ENCODE measurements at places on chromosomes 6 and 20.

DNA sequence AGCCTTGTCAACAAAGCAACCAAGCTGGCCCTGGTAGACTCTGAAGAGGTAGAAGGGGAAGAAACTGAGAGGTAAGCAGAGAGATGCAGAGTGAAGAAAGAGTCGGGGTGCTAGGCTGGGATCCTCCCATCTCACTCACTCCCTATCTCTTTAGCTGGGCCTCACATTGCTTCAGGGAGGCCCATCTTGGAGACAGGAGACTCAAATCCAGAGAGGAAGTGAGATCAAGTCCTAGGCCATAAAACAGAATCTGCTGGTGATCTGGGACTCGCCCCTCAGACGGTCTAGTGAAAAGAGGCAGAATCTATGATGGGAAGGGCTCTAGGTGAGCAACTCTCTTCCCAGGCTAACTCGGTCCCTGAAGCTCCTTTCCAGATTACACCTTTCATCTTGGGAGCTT lies 659 bp upstream of the GUCA1B start:
- no peak for DNase-seq

DNA sequence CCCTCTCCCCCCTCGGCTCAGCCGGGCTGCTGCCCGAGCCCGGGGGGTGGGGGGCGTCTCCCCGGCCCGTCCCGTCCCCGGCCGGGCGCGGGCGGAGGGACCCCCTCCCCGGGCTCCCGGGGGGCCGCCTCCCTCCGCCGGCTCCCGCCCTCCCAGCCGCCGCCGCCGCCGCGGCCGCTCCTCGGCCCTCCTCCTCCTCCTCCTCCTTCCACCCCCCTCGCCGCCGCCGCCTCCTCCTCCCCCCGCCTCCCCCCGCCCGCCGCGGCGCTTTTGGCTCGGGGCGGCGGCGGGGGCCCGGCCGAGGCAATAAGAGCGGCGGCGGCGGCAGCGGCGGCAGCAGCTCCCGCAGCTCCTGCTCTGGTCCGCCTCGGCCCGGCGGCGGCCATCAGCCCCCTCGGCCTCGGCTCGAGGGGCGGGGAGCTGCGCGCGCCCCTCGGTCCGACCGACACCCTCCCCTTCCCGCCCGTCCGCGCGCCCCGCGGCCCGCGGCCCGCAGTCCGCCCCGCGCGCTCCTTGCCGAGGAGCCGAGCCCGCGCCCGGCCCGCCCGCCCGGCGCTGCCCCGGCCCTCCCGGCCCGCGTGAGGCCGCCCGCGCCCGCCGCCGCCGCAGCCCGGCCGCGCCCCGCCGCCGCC lies 38.7 kb downstream of the GNAS start:
- no peak for DNase-seq

GRCh38 chr6:154347981-154348380 lies 8.6 kb downstream of the IPCEF1 start:
- no peak for DNase-seq

- DNase-seq = no peak
These were observed 7.7 kb downstream of the CCN6 start for GRCh38 chr6:112061605-112062004.

- DNase-seq = no peak
These were observed 190.7 kb upstream of the FBXL4 start for GRCh38 chr6:99138445-99138844.

DNA sequence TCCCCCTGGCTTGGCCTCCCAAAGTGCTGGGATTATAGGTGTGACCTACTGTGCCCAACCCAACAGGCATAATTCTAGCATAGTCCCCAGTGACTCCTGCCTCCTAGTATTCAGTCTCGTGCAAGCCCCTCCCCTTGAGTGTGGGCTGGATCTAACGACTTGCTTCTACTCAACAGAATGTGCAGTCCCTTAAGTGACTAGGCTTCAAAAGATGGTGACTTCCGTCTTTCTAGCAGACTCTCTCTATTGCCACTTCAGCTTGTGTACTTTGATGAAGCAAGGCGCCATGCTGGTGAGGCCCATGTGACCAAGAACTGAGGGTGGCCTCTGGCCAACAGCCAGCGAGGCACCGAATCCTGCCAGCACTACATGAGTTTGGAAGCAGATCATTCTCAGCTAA lies 109.6 kb upstream of the TRAF3IP2 start:
- DNase-seq = no peak

- no peak for DNase-seq
These were observed 5.1 kb upstream of the SNAP25 start for GRCh38 chr20:10213526-10213925.

- DNase-seq = no peak
These were observed 9.0 kb upstream of the TULP4 start for GRCh38 chr6:158303210-158303731.

GRCh38 chr6:44471271-44471981 lies 83.9 kb downstream of the CDC5L start:
- no peak for DNase-seq

- no peak for DNase-seq
These were observed 78.0 kb downstream of the DLGAP4 start for GRCh38 chr20:36384022-36384619.

GRCh38 chr20:22368235-22368634 lies 216.1 kb downstream of the FOXA2 start:
- no peak for DNase-seq

DNA sequence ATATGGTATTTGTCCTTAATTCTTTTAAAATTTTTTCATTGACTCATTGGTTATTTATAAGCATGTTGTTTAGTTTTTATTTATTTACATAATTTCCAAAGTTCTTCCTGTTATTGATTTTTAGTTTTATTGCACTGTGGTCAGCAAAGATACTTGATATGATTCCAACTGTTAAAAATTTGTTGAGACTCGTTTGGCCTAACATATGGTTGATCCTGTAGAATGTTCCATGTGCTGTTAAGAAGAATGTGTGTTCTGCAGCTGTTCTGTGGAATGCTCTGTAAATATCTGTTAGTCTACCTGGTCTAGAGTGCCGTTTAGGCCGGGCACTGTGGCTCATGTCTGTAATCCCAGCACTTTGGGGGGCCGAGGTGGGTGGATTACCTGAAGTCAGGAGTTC lies 197.7 kb downstream of the CD109 start:
- no peak for DNase-seq
